ENCODE measurements at places on chromosomes 11 and 22.
A peak's percentile ranks its signal among the peaks of the same experiment; 100 is the strongest.

DNA sequence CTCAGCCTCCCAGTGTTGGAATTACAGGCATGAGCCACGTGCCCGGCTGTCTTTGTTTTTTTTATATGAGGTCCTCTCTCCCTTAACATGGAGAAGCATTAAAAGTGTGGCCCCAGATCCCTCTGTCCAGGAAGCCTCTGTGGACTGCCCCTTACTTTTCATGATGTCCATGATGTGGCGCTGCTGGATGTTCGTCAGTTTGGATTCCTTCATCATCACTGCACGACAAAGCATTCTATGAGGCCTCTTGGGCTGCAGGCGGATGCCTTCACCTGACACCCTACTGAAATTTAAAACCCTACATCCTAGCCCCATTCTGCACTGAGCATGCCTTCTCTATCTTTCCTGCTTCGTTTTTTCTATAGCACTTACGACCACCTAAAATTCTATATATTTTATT is 2.1 kb downstream of the C22orf23 start:
- no peak for DNase-seq

DNA sequence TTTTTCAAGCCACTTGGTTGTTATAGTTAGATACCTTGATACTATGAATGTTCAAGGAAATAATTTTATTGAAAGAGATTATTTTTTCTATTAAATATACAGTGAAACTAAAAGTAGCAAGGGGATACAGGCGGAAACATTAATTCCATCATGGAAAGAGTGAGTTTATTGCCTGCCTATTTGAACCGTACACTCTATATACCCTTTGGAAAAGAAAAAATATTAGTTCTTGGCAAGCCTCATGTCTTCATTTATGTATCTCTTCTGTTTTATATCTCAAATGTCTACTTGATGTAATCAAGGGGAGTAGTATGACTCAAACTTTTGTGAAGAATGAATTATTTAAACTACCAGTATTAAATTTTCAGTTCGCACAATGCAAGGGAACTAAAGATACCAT is 54.0 kb downstream of the GAS2 start:
- DNase-seq: no peak

- no peak for DNase-seq
Measured at GRCh38 chr11:21481255-21481654, 711.6 kb upstream of the ANO5 start.

DNA sequence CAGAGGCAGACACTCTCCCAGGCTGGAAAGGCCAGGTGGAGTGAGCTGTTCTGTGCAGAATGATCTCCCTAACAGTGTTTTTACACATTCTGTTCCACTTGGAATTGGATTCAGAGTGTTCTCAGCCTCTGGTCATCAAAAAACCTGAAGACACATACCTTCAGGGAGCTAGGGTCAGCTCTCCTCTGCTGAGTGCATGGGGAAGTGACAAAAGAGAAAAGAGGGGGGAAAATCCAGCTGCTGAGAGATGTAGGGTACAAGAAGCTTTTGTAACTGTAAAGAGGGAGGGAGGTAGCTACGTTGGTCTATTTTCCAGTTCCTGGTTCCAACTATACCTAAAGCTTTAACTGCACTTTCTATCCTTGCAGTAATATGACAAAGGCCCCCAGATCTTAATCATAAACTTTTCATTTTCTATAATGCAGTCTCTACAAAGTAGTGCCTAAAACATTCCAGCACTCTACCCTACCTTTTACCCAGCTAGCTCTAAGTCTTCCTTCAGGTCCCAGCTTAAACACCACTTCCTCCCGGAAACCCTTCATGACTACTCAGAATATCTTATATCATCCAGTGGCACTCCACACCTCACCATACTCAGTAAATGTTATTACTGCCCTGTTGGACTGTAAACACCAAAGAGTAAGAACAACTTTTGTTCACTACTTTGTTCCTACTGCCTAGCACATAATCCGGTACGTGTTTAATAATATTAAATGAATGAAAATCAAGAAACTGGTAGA is 9.2 kb downstream of the MAPK1 start:
- DNase-seq: no peak

DNA sequence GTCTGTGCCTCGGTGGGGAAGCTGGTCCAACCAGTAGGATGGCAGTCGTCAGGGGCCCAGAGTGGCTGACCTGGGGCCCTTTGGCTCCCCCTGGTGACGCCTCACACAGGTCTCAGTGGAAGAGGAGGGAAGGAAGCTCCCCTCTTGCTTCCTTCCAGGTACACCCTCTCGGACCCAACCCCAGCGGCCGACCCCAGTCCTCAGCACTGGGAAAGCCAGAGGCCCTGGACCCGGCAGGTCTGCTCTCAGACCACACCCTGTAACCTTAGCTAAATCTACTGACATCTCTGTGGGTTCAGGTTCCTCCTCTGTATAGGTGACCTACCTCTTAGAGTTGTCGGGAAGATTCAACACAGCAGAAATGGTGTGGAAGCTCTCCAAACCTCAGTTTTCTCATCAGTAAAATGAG is 3.4 kb upstream of the SCUBE1 start:
- DNase-seq: peak; percentile 31

DNA sequence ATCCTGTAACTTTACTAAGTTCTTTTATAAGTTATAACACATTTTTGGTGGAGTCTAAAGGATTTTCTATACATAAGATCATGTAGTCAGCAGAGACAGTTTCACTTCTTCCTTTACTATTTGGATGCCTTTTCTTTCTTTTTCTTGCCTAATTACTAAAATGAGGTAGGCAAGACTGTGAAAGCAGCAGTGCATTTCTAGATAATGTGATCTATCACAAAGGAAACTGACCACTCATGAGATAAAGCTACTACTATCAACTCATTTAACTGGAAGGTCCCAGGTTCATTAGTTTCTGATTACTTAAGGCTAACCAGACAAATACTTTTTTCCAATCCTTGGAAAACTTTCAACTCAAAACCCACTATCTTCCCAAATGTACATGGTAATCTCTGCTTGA is 196.2 kb upstream of the E2F8 start:
- no peak for DNase-seq

DNA sequence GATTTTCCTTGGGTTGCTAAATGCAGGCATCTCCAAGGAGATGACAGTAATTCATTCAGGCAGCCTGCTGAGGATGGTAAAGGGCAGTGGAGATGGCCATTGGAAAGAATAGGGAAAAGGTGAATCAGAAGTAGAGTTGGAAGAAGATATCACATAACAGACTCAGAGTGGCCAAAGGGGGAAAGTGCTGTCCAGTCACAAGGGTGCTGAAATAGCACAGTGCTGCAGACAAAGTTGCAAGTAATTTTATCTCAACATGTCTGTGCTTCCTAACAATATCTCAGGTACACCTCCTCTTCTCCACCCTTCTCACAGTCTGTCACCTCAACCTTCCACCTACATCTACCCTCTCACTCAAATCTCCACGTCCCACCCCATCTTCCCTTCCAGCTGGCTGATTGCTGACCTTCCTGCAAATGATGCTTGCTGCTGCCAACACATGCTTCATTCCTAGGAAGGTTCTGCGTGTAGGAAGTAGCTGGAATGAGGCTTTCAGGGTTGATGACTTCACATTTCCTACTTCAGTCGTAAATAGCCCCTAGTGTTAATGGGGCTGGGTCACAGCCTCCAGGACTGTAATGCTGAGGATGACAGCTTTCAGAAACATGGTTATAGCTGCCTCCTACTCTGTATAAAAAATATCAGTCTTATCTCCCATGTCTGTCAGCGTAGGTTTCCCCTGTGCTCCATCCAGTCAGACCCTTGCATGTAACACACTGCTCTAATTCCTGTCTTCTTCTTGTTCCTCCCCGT is 123.9 kb downstream of the CTNND1 start:
- peak; percentile 26 for DNase-seq

GRCh38 chr22:35152316-35152715 is 86.4 kb downstream of the ISX start:
- DNase-seq: no peak
